Retina (tissue), 1 donor: ENCODE measurements at places on chromosomes 12 and 14.

DNA sequence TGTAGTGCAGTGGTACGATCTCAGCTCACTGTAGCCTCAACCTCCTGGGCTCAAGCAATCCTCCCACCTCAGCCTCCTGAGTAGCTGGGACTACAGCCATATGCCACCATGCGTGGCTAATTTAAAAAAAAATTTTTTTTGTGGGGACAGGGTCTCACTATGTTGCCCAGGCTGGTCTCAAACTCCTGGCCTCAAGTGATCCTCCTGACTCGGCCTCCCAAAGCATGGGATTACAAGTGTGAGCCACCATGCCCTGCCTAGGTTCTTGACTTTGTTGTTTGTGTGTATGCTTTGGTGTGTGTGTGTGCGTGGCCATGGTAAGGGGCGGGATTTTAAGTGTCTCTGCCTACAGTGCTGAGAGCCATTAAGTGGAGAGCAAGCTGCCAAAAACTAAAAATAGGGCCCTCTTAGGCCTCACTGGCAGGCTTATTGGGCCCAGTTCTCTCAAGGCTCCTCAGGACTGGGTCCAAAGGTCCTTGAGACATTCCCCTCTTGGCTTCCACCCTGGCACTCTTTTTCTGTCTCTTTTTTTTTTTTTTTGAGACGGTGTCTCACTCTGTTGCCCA, 5.1 kb downstream of the COX14 start:
- DNase-seq: no peak

DNA sequence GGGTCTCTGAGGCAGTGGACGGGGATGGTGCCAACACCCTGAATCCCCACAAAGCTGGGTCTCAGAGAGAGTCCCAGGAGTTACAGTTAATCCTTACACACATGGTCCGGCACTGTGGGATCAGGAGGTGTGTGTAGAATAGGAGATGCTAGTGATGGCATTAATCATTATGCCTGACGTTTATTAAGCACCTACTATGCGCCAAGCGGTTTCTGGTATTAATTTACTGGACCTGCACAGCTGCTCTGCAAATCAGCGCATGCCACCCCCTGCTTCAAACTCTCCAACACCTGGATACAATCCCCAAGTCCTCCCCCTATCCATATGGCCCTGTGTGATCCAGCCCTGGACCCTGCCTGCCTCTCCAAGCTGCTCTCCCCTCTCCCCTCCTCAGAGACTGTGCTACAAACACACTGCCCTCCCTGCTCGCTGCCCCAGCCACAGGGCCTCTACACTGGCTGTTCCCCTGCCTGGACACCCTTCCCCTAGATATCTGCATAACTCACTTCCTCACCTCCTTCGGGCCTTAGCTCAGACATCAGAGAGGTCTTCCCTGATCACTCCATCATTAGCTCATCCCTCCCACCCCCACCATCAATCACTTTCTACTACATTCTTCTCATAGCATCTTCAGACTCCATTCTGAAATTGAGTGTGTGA, 86.0 kb downstream of the RFLNA start:
- DNase-seq: no peak

DNA sequence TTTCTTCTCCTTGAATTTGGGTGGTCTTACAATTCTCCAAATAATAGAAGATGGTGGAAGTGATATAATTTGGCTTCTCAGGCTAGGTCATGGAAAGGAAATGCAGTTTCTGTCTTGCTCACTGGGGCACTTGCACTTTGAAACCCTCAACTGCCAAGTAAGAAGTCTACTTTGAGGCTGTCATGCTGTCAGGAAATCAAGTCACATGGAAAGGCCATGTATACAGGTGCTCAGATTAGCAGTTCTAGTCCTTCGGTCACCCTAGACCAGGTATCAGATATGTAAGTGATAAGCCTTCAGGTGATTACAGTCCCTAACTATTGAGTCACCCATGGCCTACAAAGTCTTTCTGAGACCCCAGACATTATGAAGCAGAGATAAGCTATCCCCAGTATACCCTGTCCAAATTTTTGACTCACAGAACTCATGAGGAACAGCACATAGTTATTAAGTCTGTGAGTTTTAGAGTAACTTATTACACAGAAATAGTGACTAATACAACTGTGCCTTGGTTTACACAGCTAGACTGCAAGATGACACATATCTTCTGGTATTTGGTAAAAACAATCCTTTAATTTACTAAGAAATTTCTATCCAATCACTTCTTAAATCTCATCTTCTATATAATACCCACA, 26.3 kb upstream of the BBS10 start:
- DNase-seq: no peak

GRCh38 chr14:50387548-50387947, 9.1 kb downstream of the CDKL1 start:
- DNase-seq: no peak

- DNase-seq: no peak
These were observed 389.3 kb upstream of the USP15 start for GRCh38 chr12:61870658-61871484.

DNA sequence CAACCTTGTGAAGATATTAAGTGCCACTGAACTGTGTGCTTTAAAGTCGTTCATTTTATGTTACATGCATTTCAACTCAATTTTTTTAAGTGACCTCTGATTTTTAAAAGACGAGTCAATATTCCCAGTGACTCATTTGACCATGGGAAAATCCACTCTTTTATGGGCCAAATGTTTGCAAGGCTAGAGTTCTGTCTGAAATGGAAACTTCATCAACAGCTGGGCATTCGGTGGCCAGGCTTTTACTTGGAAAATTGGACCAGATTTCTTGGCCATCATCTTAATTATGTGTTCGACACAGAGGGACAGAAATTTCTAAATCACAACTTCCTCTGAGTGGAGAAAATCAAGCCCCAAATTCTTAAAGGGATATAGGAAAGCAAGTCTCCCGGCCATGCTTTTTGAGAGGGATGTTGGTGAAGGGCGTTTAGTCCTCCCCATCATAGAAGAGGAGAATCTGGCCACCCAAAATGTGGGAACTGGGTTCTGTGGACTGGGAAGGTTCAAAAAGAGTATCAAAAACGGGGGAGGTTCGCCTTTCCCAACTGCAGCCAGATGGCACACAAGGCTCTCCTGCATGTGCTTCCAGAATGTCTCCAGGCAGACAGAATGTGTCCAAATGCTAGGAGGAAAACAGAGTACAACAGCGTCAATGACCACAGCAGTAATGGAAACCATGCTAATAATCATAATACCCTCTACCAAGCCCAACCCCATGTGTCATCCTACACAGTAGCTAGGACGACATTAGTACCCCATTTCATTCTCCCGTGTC, 40.9 kb upstream of the FZD10 start:
- DNase-seq: no peak

- DNase-seq: no peak
These were observed 48.8 kb upstream of the KRR1 start for GRCh38 chr12:75560167-75560566.

DNA sequence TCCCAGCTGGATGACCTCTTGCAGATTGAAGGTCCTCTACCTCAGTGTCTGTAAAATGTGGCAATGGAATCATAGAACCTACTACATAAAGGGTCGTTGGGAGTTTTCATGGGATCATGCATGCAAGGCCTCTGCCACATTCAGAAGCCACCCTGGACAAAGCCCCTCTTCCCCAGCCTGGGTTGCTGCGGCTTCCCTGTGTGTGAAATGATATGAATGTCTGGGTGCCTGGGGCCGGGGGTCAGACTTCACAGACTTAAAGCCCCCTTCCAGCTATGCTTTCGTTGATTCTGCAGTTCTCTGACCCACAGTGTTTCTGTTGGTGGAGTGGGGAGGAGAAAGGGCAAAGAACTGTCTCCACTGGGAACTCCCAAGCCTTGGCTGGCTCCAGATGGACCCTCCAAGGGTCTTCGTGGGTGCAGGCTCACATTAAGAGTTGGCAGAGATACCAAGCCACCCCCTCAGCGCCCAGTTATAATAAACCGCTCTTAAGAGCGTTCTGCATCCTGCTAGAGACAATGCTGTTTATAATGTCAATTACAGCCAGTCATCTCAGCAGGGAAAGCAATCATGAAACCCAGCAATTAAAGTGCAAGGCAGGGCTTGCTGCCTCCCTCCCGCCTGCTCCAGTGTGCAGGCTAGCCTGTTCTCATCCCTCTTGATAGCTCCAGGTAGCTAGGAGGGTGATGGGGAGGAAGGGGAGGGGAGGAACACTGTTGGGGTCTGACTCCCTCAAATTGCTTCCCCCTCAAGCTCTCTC, 210.9 kb upstream of the FKBP4 start:
- no peak for DNase-seq

DNA sequence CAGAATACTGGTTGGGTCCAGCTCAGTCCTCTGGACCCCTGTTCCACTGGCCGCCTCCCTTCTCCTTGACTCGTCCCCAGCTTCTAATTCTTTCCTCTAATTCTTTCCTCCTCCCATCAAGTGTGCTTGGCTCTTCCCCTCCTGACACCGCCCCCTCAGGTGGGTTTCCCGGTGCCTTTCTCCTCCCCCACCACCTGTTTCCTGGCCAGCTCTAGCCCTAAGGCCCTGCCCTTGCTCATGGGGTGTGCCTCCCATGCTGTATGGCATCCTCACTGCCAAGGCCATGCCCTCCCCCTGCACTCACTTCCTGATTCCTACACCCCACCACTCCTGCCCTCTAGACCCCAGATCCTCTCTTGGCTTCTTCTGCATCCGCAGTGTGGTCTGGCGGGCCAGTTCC, 12.1 kb upstream of the EML1 start:
- no peak for DNase-seq

DNA sequence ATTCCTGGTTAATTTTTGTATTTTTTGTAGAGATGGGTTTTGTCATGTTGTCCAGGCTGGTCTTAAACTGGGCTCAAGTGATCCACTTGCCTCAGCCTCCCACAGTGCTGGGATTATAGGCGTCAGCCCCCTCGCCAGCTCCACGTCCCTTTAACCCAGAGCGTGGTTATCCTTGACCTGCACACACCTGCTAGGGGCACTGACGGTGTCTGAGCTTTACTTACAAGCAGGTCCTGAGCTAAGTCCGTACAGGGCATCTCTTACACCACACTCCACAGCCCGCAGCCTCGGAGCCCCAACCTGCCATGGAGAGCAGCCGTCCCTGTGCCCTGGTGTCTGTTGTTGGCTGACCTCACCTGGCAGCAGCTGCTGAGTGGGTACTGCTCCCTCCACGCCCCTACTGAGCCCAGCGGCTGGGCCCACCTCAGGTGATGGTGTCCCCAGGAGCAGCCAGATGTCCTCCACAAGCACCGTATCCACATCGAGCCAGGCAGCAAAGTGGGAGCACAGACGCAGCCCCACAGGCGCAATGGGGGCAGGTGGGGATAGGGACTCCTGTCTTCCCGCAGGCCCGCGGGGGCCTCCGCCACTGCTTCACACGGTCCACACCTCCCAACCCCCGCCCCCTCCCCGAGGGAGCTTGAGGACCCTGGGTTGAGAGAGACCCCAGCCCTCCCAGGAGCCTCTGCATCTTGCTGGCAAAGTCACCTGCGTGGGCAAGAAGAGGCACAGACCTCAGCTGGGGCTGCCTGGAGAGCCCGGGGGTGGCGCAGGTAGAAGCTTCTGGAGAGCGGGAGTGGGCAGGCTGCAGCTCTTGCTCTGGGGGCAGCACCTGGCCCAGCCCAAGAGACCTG, 325.4 kb upstream of the SFSWAP start:
- DNase-seq: no peak

- DNase-seq: no peak
These were observed 6.1 kb upstream of the KRT18 start for GRCh38 chr12:52942901-52943181.

GRCh38 chr12:100520048-100520769, 46.5 kb downstream of the NR1H4 start:
- no peak for DNase-seq

GRCh38 chr14:59317798-59318505, 129.5 kb downstream of the DAAM1 start:
- no peak for DNase-seq

DNA sequence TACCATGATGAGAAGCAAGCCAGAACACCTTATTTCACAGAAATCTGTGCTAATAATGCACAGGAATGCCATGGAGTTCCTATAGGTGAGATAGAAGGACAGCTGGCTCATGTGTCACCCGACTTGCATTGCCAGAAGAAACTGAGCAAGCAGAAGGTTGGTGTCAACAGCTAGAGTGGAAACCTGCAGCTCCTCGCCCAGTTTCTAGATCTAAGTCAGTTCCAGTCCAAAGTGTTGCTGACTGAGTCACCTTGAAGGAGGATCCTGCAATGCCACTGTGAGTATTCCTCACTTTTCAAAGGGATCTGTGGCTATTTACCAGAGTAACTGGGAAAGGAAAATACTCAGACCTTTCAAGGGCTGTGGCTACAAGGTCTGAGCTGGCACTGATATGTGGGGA, 17.1 kb downstream of the CDKL1 start:
- no peak for DNase-seq

- no peak for DNase-seq
These were observed 43.3 kb upstream of the GPR132 start for GRCh38 chr14:105108516-105108864.

- DNase-seq: no peak
These were observed 110.5 kb downstream of the TGFB3 start for GRCh38 chr14:75871181-75871880.

- no peak for DNase-seq
These were observed 355.8 kb downstream of the FSCB start for GRCh38 chr14:44151130-44151820.

DNA sequence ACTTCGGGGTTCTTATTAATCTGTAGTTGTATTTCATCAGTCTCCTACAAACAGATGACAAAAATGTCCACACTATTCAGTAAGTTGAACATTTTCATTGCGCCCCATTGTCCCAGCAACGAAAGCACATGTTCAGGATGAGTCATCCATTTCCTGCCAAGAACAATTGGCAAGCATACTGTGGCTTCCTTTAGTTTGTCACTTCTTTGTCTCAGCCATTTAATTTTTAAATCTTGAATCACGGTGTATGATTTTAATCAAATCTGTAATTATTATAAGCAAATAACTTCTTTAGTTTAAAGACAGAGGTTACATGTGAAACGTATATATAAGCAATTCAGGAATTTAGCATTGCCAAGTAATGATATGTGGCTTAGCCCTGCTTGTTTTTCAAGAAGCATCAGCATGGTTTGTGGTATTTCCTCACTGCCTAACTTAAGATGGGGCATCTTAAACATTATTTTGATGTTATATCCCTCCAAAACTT, 211.3 kb upstream of the KRR1 start:
- DNase-seq: no peak

GRCh38 chr14:57168138-57168679, 100.5 kb downstream of the EXOC5 start:
- no peak for DNase-seq

DNA sequence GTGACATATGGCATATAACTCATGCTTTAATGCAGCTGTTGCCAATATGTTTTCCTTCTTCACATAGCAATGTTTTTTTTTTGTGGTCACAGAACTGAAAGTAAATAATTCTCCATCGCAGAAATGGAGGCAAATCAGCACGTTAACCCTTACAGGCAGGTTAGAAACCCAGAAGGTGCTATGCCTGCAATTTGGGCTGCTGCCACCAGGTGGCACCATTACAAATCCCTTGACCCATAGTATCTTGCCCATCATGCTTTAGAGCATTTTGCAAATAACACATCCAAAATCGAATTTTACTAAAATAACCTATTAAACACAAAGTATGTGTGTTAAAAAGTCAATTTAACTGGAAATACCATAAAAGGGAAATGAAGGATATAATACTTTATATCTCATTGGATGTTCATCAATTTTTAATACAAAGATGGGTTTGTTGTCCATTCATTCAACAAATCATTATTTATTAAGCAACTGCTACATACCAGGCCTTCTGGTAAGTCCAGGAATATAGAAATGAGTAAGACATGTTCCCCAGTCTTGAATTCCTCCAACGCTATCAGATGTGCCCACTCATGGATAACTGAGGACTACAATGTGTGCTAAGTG, 340.1 kb downstream of the GLT1D1 start:
- no peak for DNase-seq

GRCh38 chr14:72864712-72865365, 29.1 kb downstream of the DPF3 start:
- no peak for DNase-seq
